HT-29 (cell line): ENCODE measurements at places on chromosomes 6 and 20. TPM values are rescaled to one million over a fixed set of nuclear protein-coding genes. Genes with fewer than 3 reads are reported as not detected.

DNA sequence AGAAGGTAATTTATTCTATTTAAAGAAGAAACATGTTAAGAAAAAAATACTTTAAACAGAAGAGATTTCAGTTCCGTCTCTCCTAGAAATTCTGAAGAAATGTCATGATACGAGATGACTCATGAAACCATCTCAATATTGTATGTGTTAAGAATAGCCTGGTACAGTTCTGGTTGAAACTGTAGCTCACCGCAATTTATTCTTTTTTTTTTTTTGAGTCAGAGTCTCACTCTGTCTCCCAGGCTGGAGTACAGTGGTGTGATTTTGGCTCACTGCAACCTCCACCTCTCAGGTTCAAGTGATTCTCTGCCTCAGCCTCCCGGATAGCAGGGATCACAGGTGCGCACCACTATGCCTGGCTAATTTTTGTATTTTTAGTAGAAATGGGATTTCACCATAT is 103.3 kb downstream of the ARHGAP18 start:
- no peak for DNase-seq

The SLC16A10 gene
- total RNA-seq, result 0.76 TPM in 1 of 2 replicates, not detected in the other

- no peak for DNase-seq
Measured at GRCh38 chr6:152170702-152171667, 363.5 kb downstream of the ESR1 start.

GRCh38 chr20:47352332-47353238 is 3.9 kb downstream of the ZMYND8 start:
- peak; percentile 51 for DNase-seq

GRCh38 chr6:46867411-46867810 is 54.3 kb downstream of the ADGRF5 start:
- DNase-seq, result no peak

- peak; percentile 62 for DNase-seq
Measured at GRCh38 chr6:148565930-148566663, 180.7 kb upstream of the UST start.

The ZC2HC1B gene
- total RNA-seq, result not detected in 2 replicates

- DNase-seq, result no peak
Measured at GRCh38 chr6:1885576-1886011, 275.9 kb downstream of the FOXC1 start.

The RIPOR3 gene
- total RNA-seq, result 0.31 and 0.39 TPM in 2 replicates
